ENCODE measurements at places on chromosomes 4 and X.
A peak's percentile ranks its signal among the peaks of the same experiment; 100 is the strongest.

GRCh38 chrX:130716346-130716745 lies 186.7 kb downstream of the ENOX2 start:
- no peak for DNase-seq

GRCh38 chrX:103774070-103774642 lies 2.5 kb upstream of the PLP1 start:
- no peak for DNase-seq

DNA sequence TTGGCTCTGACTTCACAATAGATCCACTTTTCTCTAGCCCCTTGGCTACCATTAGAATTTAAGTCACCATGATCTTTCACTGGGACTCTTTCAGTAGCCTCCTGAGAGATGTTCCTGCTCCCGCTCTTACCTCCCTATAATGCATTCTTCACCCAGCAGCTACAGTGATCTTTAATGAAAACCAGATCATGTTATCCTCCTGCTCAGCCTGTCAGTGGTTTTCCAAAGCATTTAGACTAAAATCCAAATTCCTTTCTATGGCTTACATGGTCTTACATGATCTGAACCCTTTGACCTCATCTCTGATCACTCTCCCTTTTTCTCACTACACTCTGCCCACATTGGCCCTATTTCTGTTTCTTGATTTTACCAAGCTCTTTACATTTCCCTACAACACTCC lies 18.3 kb upstream of the RPS6KA3 start:
- DNase-seq: no peak

DNA sequence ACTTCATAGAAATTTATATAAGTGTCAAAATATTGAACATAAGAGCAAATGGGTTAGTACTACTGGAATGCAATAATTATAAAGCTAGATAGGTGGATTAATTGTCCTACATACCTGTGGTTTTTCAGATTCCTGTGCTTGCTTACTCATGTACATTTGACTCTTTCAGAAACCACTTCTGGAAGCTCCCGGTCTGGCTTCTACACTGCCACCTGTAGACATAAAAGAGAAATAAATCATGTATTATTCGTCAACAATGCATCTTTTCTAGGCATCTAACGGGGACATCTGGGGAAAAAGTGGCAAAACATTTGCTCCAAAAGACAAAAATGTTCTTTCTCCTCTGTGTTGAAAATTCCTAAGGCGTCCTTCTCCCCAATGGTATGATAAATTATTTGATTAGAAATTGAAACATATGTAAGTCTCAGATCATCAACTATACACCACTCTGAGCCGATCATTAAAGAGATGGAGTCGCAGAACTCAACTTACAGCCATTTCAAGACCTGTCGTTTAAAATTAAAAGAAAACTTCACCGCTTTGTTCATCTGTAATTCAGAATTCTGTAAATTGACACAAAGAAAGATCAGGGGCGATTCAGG lies 648.7 kb upstream of the DIPK2B start:
- DNase-seq: no peak

DNA sequence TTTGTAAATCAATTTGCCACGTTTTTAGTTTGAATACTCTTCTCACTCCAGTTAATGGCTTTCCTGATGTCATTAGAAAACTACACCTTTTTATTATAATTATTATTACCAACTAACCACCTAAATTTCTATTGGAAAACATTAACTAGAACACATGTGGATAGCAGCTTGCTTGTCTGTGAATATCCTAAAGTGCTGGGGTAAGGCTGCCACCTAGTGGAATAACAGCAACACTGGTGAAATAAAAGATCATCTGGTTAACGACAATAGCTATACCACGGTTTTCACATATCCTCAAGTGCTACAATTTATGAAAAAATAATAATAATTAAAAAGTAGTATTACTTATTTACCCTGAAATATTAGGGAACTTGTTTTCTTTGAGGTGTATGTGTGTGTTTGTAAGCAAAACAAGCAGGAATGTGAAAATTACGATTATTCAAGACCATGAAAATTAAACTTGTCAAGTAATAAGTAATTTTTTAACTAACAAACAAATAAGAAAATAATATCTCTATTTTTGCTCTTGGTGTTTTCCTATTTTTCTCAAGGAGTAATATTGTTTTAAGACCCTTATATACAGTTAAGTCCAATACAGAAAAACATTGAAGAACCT lies 130.1 kb upstream of the TECRL start:
- DNase-seq: peak; percentile 17

- DNase-seq: no peak
Observed at GRCh38 chr4:138775890-138776289, 239.7 kb upstream of the NOCT start.

- no peak for DNase-seq
Observed at GRCh38 chr4:147398556-147398955, 82.3 kb upstream of the EDNRA start.

DNA sequence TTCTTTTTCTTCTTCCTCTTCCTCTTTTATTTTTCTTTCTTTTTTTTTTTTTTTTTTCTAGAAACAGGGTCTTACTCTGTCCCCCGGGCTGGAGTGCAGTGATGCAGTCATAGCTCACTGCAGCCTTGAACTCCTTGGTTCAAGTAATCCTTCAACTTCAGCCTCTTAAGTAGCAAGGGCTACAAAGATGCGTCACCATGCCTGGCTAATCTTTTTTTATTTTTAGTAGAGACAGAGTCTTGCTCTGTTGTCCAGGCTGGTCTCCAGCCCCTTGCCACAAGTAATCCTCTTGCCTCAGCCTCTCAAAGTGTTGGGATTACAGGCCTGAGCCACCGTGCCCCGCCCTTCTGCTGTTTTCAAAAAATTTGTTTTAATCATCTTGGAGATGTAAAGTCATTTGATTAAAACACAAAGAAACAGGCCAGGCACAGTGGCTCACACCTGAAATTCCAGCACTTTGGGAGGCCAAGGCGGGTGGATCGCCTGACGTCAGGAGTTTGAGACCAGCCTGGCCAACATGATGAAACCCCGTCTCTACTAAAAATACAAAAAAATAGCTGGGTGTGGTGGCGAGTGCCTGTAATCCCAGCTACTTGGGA lies 28.1 kb downstream of the SYNPO2 start:
- no peak for DNase-seq

GRCh38 chrX:98432413-98432812 lies 1548.7 kb downstream of the RPA4 start:
- DNase-seq: no peak

DNA sequence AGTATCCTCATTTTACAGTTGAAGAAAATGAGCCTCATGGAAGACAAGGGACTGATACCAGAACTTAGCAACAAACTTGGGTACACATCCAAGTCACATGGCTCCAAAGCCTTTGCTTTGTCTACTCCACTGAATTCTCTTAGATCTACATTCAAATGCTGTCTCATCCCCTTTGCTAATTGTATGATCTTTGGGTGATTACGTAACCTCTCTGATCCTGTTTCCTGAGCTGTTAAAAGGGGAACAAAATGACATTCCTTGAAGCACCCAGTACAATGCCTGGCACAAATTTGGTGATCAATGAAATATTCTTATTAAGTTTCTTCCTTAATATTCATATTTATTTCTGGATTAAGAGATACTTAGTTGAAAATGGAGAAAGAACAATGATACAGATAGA lies 5.9 kb upstream of the HPGD start:
- DNase-seq: no peak

- no peak for DNase-seq
Observed at GRCh38 chr4:165926307-165926706, 53.3 kb downstream of the TLL1 start.

DNA sequence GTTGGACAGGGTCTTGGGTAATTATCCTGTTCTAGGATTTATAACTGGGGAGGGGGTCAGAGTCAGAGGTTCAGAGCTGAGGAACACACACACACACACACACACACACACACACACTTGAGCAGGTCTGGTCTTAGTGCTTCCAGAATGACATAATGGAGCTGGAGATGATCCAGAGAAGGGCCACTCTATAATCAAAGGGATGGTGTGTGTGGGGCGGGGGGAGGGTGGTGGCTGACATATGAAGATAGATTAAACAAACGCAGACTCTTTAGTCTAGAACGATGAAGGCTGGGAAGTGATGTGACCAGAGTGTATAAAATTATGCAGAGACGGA lies 434 bp upstream of the TMEM255A start:
- no peak for DNase-seq

GRCh38 chr4:125268068-125268755 lies 46.5 kb upstream of the FAT4 start:
- DNase-seq: no peak

DNA sequence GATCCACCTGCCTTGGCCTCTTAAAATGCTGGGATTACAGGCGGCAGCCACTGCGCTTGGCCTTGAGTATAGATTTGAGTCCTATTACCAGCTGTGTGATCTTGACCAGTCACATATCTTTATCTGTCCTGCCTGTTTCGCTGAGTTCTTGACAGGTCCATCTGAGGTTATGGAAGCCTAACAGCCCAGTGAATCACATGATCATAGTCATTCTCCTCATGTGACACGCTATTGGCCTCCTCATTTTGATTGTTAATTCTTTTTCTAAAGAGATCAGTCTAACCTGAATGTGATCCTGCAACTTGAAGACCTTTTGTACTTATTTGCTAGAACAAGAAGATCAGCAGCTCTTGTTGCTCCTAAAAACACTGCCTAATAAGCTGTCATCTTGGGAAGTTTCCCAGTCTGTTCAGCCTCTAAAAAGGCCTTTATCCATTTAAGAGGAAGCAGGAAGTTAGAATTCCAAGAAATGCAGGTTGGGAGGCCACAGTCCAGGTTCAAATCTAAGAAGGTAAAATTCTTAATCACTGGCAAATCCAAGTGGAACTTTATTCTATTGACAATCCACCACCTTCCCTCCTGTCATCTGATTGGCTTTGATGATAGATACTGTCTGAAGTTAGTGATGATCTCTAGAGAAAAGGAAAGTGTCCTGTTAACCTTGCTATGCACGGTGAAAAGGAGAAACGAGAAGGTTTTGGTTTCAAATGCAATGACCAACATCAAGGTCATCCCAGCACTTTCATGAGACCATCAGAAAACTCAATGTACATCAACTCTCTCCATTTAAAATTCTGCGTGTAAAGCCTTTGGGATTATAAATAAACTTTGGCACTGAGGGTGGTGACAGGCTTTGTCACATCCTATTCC lies 86.9 kb downstream of the CHRNA9 start:
- no peak for DNase-seq

DNA sequence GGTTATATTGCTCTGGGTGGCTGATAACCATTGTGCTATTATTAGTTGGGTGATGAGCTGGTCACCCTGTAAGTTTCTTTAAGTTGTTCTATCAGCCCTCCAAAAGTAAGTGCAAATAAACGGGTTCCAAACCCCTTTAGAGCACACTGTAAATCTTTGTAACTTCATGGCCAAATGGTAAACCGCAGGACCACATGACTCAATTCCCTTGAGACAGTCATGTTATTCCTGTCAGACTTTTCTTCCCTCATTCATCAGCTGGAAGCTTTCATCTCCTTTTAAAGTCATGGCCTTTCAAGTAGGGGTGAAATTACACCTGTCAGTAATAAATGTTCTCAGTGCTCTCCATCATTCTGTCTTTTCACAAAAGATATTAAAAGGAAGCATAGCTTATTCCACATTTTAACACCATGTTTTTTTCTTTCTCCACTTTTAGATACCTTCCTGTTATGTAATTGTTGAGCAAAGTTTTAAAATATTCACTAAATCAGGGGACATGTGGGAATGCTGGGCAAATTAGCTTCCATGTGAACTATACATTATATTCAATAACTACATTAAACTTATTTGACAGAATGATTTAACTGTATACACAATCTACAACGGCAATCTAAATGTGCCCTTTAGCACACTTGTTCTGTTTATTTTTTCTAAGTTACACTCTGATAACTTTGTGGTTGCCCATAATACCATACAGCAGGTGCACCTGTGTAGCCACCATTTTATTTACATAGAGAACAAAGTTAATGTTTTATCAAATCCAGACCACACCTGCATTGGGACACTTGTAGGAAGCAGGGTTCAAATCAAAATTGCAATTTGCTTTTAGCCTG lies 275.5 kb downstream of the CFAP299 start:
- DNase-seq: no peak

- no peak for DNase-seq
Observed at GRCh38 chrX:15350329-15350996, 15.1 kb upstream of the PIGA start.

DNA sequence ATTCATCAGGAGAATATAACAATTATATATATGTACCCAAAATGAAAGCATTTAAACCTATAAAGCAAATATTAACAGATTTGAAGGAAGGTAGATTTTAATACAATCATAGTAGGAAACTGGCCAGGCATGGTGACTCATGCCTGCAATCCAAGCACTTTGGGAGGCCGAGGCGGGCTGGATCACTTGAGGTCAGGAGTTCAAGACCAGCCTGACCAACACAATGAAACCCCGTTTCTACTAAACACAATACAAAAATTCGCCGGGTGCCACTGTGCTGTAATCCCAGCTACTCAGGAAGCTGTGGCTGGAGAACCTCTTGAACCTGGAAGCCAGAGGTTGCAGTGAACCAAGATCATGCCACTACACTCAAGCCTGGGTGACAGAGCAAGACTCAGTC lies 118.3 kb downstream of the KCNIP4 start:
- no peak for DNase-seq

GRCh38 chrX:39161611-39162255 lies 360.5 kb downstream of the MID1IP1 start:
- DNase-seq: no peak

DNA sequence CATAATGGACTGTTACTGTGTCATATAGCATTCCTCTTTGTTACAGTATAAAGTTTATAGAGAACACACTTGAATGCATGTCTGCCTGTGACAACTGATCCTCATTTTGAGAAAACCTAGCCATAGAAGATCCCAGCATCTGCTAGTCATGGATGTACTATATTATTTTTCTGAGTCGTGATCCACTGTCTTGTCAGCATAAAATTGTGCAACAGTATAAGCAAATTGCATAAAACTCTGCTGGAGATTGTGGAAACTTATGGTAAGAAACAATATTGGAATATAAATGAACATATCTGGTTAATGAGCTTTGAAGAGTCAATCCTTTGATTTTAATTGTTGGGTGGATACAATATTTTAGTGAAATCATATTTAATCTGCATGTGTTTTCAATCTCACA lies 3.6 kb downstream of the NEIL3 start:
- DNase-seq: no peak

DNA sequence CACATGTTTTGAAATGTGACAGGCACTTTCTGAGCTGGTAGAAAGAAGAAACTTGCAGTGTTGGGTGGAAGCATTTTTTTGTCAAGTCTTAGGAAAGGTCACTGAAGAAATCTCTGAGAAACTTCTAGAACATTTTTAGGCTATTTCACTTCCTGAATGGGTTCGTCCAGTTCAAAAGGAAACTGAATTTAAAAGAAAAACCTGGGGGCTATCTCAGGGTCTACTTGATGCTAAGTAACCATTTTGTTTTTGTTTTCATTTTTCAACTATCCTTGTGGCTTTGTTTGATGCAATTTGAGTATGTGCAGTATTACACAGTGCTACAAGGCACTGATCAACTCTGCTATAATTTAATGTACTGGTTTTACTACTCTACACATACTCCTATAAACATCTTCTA lies 34.0 kb upstream of the AMOT start:
- DNase-seq: no peak

GRCh38 chrX:20718592-20719380 lies 452.1 kb upstream of the RPS6KA3 start:
- no peak for DNase-seq

Measured in activated CD4-positive, alpha-beta T cell treated with anti-CD3 and anti-CD28 coated beads, Interleukin-2, amount 50 U/mL, for 24 hours (primary cell).